Articular chondrocyte of knee joint (primary cell): ENCODE measurements at places on chromosomes 6 and 20. TPM values are rescaled to one million over a fixed set of nuclear protein-coding genes. Genes with fewer than 3 reads are reported as not detected.

Gene COX4I2
- not detected in 2 replicates for total RNA-seq

Gene VSTM2L
- total RNA-seq, result 1.4 and 1.6 TPM in 2 replicates

Gene POU5F1
- total RNA-seq, result 0.65 and 0.97 TPM in 2 replicates

Gene PTCHD4
- total RNA-seq, result 0.13 and 0.54 TPM in 2 replicates

Gene KCNS1
- total RNA-seq, result not detected in 2 replicates
